ENCODE measurements at places on chromosomes 16 and 17.

- peak; percentile 81 for DNase-seq
Measured at GRCh38 chr16:20849589-20850390, 43.5 kb downstream of the REXO5 start.

- DNase-seq, result no peak
Measured at GRCh38 chr16:25823891-25824290, 132.1 kb downstream of the HS3ST4 start.

DNA sequence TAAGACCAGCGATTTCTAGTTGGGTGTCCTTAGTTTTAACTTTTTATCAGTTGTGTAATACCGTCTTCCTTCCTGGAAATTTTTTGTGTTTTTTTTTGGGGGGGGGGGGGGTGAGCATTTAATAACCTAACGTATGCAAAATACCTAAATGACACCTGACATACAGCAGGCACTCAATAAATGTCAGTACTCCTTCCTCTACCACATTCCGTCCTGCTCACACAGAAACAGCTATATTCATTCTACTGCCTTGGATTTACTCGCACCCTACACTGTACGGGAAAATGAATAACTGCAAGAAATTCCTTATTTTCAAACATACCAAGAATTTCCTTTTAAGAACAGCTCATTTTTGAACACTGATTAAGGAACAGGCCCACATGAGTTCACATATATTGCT lies 5.3 kb downstream of the XYLT1 start:
- no peak for DNase-seq

DNA sequence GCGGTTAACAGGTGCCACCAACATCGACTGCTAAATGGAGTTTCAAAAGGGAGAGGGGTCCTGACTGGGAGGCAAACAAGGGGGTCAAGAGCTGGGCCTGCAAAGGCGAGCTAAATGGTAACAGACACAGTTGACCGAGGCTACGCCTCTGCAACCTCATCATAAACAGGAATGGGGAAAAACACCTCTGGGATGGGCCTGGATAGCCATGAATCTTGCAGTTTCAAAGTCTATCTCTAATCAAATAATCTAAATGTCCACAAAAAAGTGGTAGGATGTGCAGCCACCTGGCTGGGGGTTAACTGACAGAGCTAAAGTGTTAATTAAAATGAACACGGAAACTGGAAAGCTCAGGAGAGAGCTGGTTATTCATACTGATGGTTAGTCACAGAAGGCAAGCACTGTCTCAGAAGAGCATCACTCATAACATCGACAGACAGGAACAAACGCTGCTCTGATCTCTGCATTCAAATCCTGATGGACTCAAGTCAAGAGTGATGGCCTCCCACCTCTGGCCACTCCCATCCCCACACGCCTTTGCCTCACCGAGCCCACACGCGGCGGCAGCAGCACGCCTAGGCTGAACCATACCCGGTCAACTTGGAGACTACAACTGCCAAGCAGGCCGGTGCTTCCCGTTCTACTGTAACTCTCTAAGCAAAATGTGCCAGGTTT lies 56.3 kb downstream of the CREBBP start:
- no peak for DNase-seq

- no peak for DNase-seq
Measured at GRCh38 chr16:50389900-50390299, 21.1 kb upstream of the BRD7 start.

DNA sequence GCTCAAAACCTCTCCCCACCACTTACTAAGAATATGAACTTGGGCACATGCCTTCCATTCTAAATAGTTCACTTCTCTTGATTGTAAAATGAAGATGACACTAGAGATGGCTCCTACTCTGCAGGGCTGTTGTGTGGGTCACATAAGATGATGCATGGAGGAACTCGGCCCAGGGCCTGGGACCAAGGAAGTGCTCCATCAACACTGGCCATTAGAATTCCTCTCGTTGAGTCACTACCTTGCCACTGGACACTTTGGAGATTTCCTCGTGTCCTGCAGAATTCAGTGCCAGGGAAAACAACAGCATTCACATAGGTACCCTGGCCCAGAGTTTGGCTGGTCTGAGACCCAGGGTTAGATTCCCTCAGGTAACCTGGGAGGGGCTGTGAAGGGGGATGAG lies 18.6 kb downstream of the HNF1B start:
- no peak for DNase-seq

DNA sequence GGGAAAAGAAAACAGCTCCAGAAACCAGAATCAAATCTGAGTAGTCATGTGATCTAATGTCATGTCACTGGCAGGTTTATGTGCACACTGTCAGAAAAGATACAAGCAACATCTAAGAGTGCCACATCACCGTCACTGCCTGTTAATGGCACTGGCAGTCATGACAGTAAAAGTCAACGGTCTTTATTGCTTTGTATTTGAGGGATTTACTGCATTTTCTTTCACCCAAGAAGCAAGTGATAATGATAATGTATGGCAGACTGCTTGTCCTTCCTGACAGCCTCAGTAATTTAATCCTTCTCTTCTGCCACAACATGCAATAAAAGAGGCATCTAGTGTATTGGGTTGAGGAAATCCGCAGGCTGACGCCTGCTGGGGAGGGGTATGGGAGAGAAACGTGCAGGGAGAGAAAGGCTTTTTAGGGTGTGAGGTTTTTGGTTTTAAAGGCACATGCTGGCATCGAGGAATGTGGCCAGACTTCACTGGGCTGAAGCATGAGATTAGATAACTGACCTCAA lies 92.4 kb downstream of the RPGRIP1L start:
- DNase-seq, result peak; percentile 43

- DNase-seq, result no peak
Measured at GRCh38 chr17:28228986-28229729, 89.8 kb upstream of the TMEM97 start.

DNA sequence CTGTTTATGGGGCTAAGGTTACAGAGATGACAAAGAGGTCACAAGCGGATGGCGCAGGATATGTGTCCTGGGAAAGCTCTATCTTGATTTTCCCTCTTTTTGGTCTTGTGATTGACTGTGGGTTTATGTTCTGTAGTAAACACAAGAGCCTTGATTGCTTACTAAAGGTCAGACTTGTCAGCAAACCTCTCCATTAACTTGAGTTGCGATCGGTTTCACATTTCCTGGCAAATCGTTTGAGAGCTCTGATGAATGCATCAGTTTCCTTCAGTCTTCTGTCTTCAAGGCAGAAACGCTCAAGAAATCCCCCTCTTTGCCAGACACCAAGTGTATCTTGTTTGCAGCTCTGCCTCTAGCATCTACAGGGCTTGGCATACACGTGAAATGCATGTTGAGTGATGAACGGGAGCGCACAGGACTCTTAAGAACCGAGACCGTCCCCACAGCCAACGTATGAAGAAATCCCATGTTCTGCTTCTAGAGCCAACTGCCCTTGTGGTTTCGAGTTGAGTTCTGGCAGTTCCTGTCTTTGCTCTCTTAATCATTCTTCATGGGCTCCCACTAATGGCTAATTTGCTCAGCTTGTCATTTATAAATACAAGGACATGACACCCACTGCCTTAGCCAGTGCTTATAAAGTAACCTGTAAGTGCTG lies 143.3 kb downstream of the PITPNC1 start:
- peak; percentile 77 for DNase-seq

- DNase-seq, result no peak
Measured at GRCh38 chr17:4522661-4523060, 24.0 kb downstream of the SPNS2 start.
